Right renal pelvis (tissue), 4 donors: ENCODE measurements at places on chromosomes 3 and 15.
A peak's percentile ranks its signal among the peaks of the same experiment; 100 is the strongest.

DNA sequence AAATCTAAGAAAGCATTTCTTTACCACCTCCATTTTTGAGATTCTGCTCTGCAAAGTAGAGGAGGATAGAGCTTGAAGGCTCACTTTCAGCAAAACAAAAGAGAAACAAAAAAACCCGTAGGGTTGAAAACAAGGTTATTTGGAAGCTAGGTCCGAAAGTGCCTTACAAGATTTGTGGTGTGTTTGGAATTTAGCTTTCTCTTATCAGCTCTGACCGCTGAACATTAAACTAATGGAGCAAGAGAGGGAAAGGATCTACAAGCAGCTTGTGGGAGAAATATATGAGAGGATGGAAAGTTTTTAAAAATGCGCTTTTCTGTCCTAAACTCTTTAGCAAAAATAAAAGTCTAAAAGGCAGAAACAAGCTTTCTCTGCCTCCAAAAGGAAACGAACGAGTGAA lies 545.5 kb downstream of the NTRK3 start:
- DNase-seq = no peak

GRCh38 chr3:11651477-11651876 lies 7.8 kb upstream of the VGLL4 start:
- no peak for DNase-seq

DNA sequence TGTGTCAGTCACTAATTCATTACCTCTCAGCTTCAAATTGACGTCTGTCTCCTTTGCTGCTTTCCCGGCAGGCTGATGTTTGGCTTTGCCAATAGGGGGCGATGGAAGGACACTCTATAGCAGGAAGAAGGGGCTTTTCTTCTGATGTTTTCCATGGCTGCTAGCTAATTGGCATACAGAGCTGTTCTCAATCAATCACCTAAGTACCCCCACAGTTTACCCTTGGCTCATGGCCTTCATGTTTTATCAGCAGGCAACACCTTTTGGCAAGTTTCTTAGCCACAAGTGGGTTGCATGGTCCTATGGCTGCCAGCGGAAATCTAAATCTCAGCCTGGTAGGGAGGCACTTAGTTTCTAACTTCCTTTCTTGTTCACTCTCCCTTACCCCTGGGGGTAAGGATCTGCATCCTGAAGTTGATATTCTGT lies 45.0 kb downstream of the ESYT3 start:
- DNase-seq = peak; percentile 5

DNA sequence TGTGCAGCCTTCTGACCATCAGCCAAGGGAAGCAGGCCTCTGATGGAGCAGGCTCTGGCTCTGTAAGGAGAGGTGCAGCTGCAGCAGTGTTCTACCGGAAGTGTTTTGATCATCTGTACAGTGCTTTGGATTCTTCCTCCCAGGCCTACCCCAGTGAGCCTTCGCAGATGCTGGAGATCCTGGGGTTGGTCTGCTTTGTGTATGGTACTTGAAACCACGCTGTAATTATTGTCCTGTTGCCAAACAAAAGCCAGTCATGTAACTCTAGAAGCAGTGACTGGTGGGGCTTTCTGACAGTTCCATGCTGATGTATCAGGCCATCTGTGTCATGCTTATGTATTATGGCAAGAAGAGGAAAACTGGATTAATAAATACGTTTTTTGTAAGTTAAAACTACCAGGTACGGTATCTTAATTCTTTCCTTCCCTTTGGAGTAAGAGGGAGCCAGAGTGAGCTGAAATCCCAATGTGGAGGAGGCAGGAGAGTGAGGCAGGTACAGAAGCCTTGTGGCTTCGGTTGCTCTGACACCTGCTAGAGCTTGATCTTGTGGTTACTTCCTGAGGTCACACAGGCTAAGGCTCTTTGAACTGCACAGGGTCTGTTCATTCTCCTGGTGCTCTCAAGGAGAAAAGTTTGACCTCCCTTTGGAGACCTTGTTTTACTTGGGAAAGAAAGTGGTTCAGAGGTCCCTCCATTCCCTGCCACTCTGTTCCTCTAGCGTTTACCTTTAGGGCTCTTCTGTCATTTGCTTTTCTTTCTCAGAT lies 3.7 kb downstream of the TMEM42 start:
- DNase-seq = no peak

- no peak for DNase-seq
Measured at GRCh38 chr15:71262599-71262998, 147.3 kb downstream of the THSD4 start.
